AG08396 (cell line): ENCODE measurements at places on chromosomes 7 and 10.
A peak's percentile ranks its signal among the peaks of the same experiment; 100 is the strongest.

GRCh38 chr10:100009793-100010676 lies at the start of gene DNMBP:
Gene DNMBP, minus strand, starts transcription at chr10:100009947. Its CDS starts 37,823 bp downstream, at chr10:99972124.
- peak; percentile 97 for DNase-seq

DNA sequence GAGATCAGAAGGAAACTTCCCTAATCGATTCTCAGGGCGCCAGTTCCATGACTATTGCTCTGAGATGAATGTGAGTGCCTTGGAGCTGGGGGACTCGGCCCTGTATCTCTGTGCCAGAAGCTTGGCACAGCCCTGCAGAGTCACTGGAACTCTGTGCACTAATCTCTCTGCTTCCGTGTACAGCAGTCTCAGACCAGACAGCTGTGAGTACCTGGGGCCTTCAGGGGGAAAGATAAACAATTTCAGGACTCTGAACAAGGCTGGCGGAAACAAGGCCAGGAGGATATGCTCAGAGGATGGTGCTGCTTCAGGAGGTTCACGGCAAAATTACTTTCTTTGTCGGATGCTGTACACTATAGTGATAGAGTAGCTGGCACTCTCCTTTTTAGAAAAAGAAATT lies 131.7 kb upstream of the PRSS58 start:
- no peak for DNase-seq

GRCh38 chr7:152590481-152590880 lies 85.5 kb downstream of the XRCC2 start:
- no peak for DNase-seq

DNA sequence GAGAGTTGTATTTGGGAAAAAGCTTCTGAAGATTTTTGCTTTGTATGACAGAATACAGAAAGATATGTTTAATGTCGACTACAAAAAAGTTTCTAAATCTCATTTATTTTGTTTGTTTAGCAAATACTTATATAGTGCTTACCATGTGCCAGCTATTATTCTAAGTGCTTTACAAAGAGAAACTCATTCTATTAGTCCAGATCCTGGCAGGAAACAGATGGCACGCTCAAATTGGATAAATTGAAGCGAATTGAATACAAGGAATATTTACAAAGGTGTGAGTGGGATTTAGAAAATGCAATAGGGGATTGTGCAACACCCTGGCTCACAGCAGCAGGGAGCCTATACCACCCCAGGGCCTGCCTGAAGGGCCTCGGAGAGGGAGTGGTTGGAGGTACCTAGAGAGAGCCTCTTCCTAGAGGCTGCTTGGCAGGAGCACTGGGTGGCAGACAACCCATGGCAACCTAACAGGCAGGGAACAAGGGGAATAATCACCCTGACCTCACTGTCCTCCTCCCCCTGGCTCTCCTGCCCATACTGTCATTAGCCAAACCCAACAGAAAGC lies 27.6 kb upstream of the FAM204A start:
- DNase-seq, result no peak

DNA sequence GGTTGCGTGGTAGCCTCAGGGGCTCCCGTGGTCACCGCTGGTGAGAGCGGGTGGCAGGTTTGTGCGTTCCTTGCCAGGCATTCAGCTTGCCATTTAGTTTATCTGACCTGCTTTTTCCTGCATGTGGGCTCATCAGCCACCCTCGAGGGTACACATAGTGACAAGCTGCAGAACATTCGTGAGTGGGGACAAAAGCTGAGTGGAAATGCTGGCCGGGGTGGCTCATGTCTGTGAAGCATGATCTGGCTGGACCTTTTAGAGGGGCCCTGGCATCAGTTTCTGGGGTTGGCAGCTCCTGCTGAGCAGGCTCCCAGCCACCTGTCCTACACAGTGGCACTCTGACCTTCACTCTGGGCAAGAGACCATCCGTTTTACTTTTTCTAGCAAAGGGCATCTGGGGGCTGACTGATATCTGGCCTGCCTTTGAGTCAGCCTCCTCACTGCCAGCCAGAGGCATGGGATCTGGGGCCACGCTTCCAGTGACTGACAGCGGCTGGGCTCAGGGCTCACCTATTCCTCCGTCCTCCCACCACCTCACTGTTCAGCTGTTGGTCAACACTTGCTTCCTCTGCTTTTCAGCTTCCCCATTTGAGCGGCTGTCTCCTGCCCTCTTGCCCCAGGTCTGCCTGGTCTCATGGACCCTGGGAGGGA lies 75.0 kb downstream of the LANCL2 start:
- DNase-seq, result no peak

- DNase-seq, result no peak
Measured at GRCh38 chr10:120996456-120997034, 145.4 kb downstream of the WDR11 start.

DNA sequence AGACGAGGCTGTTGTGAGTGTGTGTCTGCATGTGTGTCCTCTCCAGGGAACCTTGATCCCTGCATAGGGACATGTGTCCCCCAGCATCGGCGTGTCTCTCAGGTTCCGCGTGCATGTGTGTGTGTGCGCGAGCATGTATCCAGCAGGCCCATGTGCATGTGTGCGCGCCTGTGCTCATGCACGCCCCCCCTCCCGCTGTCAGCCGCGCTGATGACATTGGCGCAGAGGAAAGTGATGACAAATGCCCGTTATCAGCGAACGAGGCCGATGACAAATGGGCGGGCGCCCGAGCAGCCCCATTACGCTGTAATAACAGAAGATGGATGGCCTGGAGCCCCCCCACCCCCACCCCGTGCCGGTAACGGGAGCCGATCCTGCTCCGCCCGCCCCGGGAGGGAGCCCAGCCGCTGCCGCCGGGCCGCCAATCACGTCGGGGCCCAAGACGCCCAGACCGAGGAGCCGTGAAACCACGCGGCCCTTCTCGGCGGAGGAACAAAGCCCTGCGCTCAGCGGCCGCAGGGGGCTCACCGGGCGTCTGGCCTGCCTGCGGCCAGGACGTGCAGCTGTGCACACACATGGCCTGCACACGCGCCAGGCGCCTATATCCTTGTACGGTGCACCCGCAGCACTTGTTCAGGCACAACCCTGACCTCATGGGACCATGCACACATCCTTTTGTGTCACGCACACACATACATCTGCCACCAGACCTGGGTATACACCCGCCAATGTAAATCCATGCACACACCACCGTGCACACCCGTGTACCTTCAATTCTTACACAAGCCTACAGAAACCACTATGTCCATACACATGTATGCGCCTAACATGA lies 21.5 kb downstream of the POLL start:
- DNase-seq, result no peak

DNA sequence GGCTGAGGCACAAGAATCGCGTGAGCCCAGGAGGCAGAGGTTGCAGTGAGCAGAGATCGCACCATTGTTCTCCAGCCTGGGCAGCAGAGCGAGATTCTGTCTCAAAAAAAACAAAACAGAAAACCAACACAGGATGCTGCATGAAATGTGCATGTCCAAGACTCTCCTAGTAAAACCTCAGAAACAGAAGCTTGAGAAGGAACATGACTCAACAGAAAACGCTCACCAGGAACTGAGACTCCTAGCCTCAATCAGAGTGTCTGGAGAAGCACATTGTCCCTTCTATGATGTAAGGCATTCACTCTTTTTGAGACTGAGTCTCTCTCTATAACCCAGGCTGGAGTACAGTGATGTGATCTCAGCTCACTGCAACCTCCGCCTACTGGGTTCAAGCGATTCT lies 168.3 kb downstream of the MYOF start:
- DNase-seq, result no peak

- no peak for DNase-seq
Measured at GRCh38 chr10:28147706-28148105, 148.8 kb upstream of the ODAD2 start.

- DNase-seq, result no peak
Measured at GRCh38 chr10:126893206-126893605, 12.0 kb upstream of the DOCK1 start.

DNA sequence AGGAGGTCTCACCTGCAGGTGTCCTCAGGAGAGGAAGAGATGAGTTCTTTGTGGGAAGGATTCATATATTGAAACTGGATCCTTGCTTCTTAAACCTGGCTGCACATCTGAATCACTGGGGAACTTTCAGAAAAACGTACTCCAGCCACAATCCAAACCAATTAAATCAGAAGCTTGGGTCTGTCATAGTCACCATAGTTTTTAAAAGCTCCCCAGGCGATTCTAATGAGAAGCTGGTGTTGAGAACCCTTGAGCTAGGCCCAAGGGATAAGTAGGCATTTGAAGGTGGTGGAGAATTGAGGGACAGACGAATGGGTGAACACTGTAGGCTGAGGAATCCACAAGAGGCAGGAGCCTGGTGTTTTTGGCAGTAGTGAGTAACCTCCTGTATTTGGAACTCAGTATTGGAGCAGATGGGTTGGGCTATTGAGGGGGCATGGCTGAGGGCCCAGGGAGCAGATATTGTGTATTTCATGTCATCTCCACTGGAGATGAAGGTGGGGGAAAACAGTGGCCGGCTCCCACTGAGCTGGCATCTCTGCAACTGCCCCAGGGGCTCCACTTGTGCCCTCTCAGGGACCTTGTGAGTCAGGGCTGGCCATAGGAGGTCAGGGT lies 14.5 kb downstream of the ADCYAP1R1 start:
- no peak for DNase-seq

- no peak for DNase-seq
Measured at GRCh38 chr7:141697211-141697871, 4.6 kb downstream of the DENND11 start.

DNA sequence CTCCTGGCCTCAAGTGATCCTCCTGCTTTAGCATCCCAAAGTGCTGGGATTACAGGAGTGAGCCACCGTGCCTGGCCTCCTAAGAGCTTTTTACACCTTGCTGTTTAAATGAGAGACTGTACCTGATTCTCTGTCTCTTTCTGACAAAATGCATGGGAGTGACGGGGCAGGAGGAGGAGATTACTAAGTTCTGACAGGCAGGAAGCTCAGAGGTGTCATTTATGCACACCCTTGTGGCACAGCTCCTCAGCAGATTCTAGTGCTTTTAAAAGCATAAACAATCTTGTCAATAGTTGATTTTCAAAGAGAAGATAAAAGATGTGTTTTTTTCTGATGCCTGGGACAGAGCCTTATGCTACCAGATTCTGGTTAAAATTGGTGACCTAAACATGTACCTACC lies 39.7 kb upstream of the STEAP4 start:
- DNase-seq, result no peak

- DNase-seq, result peak; percentile 35
Measured at GRCh38 chr7:135512135-135512887, 2.4 kb upstream of the CNOT4 start.

DNA sequence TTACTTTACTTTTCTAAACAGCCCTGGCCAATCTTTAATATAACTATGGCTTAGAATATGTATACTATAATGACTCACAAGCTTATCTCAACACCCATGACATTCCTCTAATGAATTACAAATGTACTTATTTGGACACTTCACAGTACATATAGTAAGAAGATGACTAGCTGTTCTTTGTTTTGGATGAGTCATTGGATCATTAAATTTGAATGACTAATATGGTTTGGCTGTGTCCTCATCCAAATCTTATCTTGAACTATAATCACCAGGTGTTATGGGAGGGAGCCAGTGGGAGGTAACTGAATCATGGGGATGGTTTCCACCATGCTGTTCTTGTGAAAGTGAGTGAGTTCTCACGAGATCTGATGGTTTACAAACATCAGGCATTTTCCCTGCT lies 807.5 kb upstream of the SORCS1 start:
- no peak for DNase-seq

DNA sequence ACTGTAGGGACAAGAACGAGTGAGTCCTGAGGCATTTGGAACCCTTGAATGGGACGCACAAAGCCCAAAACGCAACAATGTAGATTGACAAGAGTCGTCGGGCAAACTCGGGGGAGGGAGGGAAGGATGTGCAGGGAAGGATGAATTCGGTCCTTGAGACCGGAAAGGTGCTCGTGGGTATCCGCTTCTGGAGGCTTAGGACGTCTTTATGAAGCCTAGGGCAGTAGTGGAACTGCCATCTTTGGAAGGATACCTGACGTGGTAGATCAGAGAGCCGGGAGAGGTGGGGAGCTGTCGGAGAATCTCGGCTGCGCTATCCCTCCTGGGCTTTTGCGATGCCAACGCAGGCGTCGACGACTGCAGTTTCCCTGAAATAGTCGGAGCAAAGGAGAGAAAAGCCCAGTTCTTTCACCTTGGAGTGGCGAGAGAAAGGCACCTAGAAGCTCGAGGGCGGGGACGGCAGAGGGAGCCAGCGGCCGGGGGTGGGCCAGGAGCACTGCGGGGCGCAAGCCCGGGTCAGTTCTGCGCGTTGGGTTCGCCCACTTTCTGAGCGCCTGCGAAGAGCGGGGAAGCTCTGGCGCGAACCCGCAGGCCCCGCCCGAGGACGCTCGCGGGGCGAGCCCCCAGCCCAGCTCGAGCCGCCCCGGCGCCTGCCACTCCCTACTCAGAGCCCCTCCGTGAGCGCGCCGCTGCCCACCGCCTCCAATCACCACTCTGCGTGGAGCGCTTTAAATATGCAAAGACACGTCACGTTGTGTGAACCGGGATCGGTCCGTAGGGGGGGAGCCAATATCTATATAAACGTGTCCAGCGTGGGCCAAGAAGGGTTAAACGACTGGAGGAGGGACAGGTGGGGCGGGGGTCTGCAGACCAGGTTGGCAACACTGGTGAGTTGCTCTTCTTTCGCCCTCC lies at the start of gene CYP26C1:
TSS of gene CYP26C1 (plus strand) at position 824 of the 912 bp plus-strand sequence. CDS start 466 bp downstream, outside the sequence.
- no peak for DNase-seq

DNA sequence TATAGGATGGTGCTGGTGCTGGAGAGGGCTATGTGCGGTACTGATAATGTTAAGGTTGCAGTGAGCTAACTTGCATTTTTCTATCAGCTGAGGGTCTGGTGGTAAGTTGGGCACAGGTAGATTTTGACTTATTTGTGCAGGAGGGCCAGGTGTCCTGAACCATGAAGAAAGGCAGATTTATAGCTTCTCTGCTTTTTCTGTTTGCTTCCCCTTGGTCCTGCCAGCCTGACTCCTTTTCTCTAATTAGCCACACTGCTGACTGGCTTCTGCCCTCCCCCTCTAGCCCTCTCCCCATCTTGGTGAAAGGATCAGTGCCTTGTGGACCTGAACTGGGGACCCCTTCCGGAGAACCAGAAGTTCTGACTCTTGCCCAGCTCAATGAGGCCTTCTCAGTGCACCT lies 40.8 kb upstream of the STEAP4 start:
- DNase-seq, result no peak

GRCh38 chr7:73894733-73895551 lies 34.0 kb downstream of the TMEM270 start:
- DNase-seq, result peak; percentile 94

DNA sequence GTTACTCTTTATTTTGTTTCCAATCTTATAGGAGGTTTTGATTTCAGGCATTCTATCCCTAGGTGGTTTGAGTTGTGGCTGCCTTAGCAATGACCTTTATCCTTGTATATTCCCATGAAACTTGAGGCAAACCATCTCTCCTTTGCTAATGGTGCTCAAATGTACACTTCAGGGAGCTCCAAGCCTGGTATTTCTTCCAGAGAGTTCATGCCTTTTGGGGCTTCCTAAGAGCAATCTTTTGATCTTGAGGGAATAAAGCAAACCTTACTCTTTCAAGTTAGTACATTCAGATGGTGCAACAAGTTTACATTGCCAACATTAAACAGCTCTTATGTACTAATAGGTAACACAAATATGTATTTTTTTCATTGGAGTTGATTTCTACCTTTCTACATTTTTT lies 3.4 kb upstream of the GNAT3 start:
- DNase-seq, result no peak

GRCh38 chr7:127266047-127266446 lies 13.3 kb upstream of the GRM8 start:
- DNase-seq, result no peak
